Effector CD8-positive, alpha-beta T cell (primary cell): ENCODE measurements at places on chromosomes 5 and 9.

- no peak for DNase-seq
Measured at GRCh38 chr5:133511653-133512235, 100.6 kb downstream of the FSTL4 start.

DNA sequence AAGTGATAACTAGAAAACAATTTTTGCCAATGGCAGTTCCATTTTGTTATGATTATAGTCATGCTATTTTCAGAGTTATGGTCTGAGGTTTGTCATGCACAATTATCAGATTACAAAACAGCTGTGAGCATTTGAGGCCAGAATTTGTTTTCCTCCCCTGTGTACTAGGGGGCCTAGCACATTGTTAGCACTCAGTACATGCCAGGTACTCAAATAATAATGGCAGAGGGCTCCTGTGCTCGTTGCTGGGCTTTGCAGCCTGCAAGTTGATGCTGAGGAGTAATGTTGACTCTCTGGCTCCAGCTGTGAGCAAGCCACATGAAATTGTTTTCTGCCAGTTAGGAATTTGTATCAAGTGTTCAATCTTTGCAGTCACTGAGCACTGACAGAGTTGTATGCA, 6.9 kb downstream of the DNAI1 start:
- DNase-seq: no peak

GRCh38 chr5:102312586-102313370, 16.7 kb upstream of the SLCO4C1 start:
- DNase-seq: no peak

- DNase-seq: no peak
Measured at GRCh38 chr5:2326601-2327000, 424.9 kb downstream of the IRX2 start.

DNA sequence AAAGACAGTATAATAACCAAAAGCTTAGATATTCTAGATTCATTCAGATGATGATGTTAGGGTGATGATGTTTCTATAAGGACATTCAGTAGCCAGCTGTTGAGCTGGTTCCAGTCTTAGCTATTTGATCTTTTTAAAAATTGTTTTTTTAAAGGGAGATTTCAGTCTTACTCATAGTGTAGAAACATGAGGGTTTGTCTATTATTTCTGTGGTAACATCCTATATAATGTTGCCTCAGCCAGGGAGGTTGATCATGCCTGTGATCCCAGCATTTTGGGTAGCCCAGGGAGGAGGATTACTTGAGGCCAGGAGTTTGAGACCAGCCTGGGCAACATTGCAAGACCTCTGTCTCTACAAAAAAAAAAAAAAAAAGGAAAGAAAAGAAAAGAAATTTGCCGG, 167.8 kb downstream of the DOCK2 start:
- DNase-seq: no peak

DNA sequence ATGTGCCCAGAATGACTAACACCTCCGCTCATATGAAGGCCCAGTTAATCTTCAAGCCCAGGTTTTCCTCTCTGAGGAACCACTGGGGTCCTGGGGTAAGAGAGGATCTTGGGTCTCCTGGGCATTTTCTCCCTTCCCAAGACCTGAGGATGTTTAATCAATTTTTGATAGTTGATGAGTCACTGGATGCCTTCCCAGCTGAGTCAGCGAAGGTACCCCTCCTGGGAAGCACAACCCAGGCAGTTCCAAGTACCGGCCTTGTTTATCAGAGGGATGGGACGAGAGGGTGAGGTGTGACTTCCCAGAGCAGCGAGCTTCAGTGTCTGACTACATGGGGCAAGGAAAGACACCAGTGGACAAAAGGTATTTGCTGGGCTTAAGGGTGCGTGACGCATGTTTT, 119.6 kb upstream of the IL12B start:
- no peak for DNase-seq

DNA sequence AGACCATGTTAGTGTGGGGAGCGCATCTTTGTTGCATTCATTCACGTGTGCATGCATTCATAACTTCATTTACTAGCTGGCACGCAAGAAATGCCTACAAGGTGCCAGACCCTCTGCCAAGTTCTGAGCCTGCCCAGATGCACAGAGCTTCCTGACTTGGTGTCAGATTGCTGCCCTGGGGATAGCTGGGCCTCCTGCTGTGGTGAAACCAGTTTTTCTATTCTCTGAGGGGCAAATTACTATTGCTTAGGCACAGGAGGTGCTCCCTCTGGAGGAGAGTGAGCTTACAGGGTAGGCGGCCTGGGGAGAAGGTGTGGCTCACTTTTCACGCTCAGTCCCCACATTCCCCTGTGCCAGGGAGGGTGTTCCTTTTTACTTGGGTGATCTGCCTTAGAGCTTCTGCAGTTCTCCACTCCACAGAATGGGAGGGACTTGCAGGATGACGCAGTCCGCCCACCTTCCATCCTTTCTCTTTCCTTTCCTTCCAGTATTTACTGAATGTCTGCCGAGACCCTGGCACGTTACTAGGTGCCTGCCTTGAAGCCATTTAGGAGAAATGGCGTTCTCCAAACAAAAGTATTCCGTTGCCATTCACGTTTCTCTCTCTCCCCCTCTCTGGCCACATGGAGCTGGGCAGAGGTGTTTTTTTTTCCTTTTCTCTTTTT, 27.9 kb upstream of the CTNNA1 start:
- no peak for DNase-seq

- DNase-seq: no peak
Measured at GRCh38 chr5:134145041-134145757, 30.7 kb downstream of the TCF7 start.

GRCh38 chr5:112316006-112316405, 103.1 kb downstream of the EPB41L4A start:
- no peak for DNase-seq

GRCh38 chr5:439636-440035, 3.3 kb upstream of the EXOC3 start:
- DNase-seq: no peak

DNA sequence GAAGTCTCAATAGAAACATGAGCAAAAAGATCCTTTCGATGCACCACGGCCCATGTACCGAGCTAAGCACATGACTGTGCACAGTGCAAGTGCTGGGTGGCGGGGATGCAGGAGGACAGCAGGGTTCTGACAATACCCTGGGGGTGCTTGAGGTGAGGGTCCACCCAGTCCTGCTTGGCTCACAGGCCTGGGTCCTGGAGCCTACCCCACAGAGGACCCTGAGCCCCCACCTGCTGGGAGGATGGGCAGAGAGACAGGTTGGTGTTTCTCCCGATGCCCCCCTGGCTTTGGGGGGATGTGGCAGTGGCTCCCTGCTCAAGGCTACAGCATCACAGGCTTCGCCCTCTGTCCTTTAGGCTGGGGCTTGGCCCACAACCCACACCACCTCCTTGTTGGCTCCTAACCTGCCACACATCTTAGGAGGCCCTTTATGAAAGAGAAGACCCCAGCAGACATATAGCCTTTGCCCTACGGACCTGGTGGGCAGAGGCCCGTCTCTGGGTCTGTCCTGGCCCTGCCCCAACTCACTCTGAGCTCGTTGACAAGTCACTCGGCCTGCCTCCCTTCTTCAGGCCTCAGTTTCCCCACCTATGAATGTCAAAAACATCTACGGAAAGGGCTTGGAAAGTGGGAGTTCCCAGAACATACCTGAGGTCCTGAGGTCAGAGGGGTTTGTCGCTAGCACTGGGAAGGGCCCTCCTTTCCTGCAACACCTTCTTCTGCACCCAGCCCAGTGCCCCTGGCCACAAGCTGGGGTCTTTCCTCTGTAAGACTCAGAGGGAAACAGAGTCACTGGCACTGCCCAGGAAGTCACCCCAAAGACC, 50.3 kb downstream of the BARX1 start:
- no peak for DNase-seq

DNA sequence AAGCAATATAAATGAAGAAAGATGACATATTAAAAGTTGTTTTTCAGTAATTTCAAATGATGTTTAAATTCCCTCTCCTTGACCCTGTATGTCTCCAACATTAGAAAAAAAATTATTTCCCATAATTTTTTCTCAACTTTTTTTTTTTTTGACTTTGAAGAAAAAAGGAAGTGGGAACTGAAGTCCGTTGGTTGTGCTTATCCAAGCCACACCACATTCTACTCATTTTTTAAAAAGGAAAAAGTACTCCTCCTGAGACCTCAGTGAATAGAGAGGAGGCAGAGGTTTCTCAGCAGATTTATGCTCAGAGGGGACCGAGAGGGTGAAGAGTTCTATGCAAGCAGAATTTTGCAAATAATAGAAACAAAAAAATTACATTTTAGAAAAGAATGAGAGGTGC, 123.3 kb downstream of the PCSK5 start:
- no peak for DNase-seq

GRCh38 chr5:20833081-20833627, 845.2 kb upstream of the CDH18 start:
- DNase-seq: no peak

DNA sequence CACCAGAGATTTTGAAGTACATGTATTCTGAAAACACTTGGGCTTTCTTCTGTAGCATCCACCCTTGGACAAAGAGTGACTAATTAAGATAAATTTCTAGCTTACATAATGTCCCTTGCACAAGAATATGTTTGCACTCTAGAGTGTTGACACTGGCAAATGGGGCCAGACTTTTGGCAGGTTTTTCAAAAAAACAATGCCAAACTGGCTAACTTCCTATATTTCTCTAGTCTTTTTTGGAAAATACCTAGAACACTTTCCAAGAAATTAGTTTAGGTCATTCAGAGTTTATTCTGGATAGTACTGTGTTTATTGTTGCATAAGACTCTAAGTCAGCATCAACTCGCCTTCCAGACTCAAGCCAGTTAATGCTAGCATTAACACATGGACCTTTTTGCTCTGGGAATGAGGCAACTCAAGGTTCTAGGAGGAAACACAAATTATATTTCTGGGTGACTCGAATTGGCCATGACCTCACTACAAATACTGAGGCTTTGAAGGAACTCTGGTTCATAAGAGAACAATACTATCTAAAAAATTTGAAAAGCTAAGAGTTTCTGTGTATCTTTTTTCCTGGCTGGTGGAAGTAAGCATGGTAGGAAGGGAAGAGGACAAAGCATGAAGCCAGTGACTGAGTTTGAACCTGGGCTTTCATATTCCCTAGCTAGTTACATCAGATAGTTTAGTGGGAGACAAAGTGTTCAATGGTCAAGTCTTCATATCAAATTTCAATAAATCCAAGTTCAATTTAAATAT, 101.6 kb downstream of the NREP start:
- no peak for DNase-seq

GRCh38 chr5:37448941-37449340, 69.8 kb downstream of the WDR70 start:
- DNase-seq: no peak

DNA sequence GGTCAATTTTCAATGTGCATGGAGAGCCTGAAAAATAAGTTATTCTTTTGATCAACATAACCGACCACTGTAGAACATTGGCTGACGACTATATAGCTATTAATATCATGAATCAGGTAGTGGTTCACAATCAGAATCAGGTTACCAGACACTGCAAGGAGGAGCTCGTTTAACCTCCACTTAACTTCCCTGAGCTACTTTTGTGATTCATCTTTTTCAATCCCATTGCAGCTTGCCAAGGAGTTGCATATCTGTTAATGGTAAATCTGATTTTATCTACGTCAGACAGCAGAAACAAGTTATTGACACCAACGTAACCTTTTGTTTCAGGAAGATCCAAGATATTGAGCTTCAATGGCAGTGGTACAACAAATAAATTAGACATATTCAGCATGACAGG, 2263.8 kb upstream of the ACO1 start:
- no peak for DNase-seq

GRCh38 chr5:173911623-173912022, 23.5 kb downstream of the CPEB4 start:
- DNase-seq: no peak

DNA sequence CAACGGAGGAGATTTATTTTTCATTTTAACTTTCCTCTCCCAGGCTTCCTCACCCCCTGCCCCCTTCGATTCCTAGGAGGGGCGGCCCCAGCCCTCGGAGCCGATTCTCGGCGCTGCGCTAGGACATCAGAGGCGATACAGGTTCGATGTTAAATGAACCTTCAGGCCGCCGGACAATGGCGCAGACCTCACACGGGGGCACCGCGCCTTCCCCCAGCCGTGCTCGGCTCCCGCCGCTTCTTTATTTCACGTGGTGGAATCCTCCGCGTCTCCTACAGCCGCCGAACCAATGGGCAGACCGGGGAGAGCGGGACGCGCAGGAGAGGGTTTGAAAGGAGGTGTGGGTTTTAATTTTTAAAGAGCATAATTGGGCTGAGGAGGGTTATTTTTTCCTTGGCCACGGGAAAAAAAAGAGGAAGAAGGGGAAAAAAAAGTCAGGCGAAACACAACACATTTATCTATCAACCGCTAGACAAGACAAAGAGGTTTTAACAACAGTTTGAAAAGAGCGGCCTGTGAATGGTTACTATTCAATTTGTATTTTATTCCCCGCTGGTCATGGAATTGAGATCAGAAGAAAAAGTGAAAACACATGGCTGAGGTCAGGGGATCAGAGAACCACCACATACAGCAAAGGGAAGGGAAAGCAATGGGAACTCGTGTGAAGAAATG, 126.8 kb downstream of the TMEM174 start:
- no peak for DNase-seq

DNA sequence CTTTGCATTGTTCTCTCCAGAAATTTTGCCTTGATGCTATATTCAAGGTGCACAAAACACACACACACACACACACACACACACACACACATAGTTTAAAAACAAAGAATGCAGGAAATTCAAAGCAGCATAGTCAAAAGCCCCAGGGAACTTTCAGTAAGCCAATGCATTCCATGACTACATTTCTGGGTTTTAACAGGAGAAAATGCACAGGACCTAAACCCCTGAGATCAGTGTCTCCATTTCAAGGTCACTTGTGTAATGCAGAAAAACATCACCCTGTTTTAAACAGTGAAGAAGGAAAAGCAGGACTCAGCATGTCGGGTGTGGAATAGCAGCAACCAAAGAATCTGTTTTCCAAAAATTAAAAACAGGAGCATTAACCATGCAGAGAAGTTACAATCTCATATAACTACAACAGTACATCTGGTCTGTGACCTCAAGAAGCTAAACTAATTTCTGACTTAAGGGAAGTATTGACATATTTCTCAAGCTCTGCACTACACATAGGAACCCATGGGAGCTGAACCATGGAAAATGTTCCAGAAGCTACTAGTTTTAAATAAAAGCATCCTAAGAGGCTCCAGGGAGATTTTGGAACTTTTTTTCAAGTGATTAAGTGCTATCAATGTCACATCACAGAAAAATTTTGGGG, 296.7 kb downstream of the HINT1 start:
- no peak for DNase-seq

DNA sequence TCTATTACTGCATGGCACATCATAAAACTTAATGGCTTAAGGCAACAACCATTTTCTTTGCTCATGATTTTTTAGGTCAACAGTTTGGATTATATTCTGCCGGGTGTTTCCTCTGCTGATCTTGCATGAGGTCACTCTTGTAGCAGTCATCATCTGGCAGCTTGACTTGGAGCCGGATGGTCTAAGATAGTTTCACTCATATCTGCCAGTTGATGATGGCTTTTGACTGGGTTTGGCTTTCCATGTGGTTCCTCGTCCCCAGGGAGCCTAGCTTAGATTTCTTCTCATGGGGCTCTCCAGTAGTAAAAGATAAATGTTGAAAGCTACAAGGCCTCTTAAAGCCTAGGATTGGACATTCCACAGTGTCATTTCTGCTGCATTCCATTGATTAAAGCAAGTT, 27.4 kb downstream of the LNPEP start:
- no peak for DNase-seq

- no peak for DNase-seq
Measured at GRCh38 chr9:95876595-95876994, 1.1 kb downstream of the ERCC6L2 start.

GRCh38 chr5:142475102-142475513, 150.3 kb upstream of the SPRY4 start:
- no peak for DNase-seq

- no peak for DNase-seq
Measured at GRCh38 chr9:120289990-120290975, 289.7 kb downstream of the CDK5RAP2 start.

GRCh38 chr5:143923634-143924266, 111.8 kb downstream of the HMHB1 start:
- no peak for DNase-seq
